ENCODE measurements at places on chromosomes 13 and 19.

DNA sequence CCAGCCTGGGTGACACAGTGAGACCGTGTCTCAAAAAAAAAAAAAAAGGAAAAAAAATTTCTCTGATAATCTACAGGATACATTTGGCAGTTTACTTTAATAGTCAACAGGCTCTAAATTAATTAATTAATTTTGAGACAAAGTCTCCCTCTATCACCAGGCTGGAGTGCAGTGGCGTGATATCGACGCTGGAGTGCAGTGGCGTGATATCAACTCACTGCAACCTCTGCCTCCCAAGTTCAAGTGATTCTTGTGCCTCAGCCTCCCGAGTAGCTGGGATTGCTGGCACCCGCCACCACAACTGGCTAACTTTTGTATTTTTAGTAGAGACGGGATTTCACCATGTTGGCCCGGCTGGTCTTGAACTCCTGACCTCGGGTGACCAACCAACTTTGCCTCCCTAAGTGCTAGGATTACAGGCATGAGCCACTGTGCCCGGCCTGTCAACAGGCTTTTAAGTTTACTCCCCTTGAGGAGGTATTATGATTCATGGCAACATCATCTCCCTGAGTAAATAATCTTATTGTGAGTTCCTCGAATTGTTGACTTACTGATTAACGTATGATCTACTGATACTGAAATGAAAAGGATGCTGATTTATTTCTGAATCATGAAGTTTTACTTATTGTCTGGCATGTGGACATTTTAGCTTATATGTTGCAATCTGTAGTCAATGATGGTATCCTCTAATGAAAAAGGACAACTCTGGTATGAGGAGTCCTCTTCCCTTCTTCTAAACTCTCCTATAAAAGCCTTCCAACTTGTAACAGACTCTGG lies 21.3 kb upstream of the MTRF1 start:
- no peak for DNase-seq

DNA sequence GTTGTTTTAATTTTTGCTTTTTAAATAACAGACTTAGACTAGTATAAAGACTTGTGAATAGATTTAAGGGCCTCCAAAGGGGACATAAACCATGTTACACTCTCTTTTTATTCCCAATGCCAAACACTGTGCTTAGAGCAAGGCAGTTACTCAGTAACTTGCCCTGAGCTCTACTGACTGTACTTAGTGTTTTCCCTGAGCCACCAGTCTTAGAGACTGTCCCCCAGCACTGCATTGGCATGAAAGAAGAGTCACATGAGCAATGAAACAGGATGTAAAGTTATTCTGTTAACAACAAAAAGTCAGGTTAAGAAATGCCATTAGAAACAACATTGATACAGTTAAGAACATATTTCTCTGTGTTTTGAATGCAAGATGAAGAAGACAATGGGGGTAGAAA lies 187.9 kb downstream of the TBC1D4 start:
- no peak for DNase-seq

DNA sequence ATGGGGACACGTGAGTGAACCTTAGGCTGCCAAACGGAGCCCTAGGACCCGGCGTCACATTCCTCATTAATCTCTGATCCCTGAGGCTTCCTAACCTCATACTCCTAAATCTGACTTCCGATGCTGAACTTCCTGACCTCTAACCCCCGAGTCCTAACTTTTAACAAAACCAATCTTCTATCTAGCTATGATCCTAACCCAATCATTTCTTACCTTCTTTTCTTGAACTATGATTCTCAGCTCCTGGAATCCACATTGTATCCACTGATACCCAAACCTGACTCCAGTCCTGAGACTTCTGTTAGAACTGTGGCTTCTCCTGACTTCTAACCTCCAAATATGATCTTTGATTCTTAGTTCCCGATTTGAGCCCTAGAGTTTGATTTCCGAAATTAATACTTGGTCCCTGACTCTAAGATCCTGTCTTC lies 447 bp downstream of the NFKBIB start:
- no peak for DNase-seq

DNA sequence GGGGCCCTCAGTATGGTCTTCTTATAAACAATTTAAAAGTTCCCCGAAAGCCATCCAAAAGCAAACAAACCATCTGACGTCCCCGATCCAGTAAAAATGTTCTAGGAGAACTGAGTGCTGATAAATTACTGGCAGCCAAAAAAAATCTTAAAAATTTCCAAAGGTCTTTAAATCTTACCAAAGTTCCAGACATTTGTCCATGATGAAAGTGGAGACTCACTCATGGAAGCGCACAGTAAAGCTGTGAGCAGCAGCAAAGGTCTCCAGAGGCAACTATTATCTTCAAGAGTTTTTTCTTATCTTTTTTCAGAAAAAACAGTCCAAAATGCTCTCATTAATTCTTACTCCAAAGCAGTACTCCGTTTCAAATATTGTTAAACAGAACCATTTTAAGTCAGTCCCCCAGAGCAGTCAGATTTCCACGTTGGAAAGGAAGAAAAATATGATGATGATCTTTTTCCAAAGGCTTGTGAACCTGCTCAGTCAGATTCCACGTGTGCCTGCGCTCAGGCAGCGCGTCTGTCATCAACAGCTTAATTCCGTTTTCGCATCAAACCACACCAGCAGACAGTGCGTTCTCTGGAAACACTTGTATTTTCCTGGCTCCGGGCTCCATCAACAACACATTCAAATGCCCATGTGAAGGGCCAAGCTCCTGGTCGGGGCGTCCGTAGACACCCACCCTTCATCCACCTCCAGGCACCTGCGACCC lies 85.4 kb downstream of the COL4A1 start:
- DNase-seq = no peak

DNA sequence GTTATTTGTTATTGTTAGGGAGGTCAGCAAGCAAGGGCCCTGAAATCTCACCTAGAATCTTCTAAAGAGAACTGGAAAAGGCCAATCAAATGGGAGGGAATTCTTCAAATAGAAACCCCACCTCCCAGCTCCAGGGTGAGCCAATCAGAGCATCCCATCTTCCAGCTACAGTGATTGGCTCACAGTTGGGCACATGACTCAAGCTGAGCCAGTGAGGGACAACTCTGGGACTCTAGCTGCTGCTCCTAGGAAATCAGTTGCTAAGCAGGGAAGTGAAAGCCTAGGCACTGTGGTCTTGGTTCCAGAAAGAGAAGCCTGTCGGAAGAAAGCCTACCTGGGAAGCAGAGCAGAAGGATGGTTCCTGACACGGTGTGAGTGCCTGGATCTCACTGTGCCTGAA lies 13.4 kb downstream of the TM6SF2 start:
- peak; percentile 35 for DNase-seq

DNA sequence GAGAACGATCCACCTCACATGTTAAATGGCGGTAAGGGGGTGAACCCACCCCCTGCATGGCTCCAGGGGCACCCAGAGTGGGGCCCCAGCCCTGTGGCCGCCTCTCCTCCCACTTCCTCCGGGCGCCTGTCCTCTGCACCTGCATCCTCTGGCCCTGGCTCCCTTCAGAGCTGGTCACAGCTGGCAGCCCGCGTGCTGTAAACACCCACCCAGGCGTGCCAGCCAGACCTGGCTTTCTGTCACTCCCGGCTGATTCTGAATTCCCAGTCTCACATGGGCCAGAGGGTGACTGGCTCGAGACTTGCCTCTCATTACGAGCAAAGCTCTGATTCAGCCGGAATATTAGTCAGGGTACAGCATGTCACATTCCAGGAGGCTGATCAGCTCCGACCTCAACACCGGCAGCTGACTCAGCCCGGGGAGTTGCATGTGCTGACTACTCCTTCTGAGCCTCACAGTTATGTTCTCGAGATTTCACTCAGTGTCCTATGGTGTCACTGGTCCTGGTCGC lies 75.1 kb downstream of the GNG7 start:
- DNase-seq = no peak

DNA sequence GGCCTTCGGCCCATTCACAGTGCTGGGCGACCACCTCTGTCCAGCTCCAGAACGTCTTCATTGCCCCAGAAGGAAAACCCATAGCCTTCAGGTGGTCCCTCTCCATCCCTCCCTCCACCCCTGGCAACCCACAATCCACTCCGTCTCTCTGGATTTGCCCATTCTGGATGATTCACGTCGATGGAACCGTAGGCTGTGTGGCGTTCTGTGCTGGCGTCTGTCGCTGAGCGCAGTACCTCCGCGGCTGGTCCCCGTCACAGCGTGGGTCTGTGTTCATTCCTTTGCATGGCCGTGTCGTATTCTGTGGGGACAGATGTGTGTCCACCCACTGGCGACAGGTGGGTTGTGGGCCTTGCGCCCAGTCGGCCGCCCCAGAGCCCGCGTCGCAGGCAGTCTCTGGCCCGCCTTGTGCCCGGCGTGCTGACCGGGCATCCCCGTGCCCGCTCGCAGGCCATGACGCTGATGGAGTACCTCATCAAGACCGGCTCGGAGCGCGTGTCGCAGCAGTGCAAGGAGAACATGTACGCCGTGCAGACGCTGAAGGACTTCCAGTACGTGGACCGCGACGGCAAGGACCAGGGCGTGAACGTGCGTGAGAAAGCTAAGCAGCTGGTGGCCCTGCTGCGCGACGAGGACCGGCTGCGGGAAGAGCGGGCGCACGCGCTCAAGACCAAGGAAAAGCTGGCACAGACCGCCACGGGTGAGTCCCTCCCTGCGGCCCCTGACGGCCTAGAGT lies 10.1 kb downstream of the EPN1 start:
- no peak for DNase-seq

DNA sequence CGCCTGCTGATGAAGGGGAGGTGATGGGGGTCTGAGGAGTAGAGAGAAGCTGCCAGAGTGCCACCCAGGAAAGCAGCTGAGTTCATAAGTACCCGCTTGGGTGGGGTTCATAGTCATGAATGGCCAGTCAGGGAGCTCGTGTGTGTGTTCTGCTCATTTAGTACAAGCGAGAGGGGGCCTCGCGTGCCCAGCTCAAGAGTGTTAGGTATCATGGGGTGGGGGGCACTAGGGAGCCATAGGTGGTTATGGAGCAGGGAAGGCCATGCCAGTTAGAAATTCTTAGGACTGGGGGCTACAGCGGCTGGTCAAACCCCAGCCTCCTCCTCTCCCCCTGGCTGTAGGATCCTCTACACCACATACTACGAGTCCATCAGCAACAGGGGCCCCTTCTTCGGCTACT lies 46.8 kb downstream of the CD320 start:
- no peak for DNase-seq

DNA sequence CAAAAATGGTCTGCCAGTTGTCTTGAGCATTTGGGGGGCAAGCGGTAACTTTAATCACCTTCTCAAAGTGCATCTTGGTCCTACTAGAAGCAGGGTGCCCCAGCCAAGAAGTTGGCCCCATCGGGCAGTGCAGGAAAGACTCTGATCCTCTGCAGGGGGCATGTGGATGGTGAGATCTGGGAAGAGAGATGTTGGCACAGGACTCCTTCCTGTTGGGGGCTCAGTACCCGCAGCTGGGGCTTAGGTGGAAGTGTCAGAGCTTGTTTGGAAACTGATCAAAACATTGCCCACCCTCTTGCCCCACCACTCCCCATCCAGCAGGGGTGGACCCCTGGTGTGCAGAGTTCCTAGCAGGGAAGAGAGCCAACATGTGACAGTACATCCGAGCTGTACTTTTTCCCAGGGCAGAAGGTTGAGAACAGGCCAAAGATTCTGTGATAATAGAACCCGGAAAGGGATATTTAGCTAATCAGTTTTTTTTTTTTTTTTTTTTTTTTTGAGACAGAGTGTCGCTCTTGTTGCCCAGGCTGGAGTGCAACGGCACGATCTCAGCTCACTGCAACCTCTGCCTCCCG lies 8.8 kb downstream of the RRAS start:
- DNase-seq = no peak

DNA sequence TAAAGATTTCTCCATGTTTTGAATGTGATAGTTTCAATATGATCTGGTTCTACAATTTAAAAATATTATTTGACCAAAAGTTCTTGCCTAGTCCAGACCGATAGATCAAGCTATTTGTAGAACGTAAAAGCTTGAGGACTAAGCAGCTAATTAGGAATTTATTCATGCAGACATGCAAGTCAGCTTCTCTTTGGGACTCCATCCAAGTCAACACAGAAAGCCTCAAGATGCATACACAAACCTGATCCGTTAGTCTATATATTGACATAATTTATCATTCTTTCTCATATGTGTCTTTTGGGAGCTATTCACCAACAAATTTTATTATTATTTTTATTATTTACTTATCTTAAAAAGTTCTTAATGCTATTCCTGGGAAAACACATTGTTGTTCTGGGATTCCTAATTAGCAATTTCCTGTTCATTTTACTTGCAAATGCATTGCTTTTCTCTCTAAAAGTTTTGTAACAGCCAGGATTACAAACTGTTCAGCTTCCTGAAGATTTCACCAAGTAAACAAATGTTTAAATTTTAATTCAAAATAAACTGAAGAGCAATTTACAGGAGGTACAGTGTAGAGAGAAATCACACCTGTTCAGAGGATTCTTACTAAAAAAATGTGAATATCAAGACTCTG lies 375.3 kb downstream of the GPC5 start:
- DNase-seq = no peak

GRCh38 chr19:19111136-19111835 lies 27.0 kb downstream of the TMEM161A start:
- no peak for DNase-seq

GRCh38 chr19:48798937-48799336 lies 11.9 kb downstream of the BCAT2 start:
- DNase-seq = no peak

GRCh38 chr13:39913339-39913738 lies 257.9 kb downstream of the COG6 start:
- no peak for DNase-seq

DNA sequence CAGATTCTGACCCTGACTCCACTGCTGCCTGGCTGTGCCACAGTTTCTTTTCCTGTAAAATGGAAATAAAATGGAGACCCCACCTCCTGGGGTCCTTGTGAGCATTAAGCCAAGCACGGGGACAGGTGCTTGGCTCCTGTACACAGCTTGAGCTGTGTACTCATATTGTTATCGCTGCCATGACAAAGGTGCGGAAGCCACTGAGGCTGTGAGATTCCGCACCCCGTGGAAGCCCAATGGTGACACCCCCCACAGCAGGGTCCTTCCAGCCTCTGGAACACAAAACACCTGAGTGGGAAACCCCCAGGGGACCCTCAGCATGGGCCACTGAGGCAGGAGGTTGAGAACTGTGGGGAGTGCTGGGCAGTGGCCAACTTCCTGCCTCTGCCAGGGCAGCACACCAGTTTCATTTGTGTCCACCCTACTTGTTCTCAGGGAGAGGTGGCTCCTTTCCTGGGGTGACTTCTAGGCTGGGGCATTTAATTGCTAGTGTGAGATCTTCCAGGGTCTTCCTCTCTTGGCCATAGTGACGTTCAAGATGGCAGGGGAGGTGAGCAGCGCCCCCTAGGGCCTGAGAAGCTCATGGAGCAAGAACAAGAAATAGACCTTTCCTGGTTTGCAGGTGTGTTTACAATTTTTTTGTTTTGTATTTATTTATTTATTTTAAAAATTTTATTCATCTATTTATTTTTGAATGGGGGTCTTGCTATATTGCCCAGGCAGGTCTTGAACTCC lies 5.4 kb upstream of the JSRP1 start:
- DNase-seq = peak; percentile 40

- no peak for DNase-seq
Measured at GRCh38 chr13:112729408-112729807, 39.6 kb downstream of the ATP11A start.

DNA sequence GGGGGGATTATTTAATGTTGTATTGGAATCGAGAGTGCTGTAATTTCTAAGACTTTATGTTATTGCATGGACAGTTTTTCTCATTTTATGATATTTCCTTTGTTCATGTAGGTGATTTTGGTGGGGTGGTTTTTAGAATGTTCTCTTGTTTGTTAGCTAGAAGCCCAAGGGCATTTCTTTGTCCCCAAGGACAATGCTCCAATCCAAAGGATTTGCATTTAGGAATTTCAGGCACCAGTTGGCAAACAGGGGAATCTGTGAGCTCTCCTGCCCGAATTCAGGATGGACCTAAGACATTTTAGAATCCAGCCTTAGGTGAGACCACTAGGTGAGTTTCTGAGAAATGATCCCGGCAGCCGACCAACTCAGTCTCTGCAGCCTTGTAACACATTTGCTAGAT lies 324.9 kb downstream of the KCNRG start:
- DNase-seq = no peak
